ENCODE measurements at places on chromosomes 12 and 14.
A peak's percentile ranks its signal among the peaks of the same experiment; 100 is the strongest.

- DNase-seq, result no peak
Observed at GRCh38 chr14:69542311-69542710, 32.4 kb downstream of the CCDC177 start.

- no peak for DNase-seq
Observed at GRCh38 chr12:26496170-26496569, 300.8 kb downstream of the SSPN start.

DNA sequence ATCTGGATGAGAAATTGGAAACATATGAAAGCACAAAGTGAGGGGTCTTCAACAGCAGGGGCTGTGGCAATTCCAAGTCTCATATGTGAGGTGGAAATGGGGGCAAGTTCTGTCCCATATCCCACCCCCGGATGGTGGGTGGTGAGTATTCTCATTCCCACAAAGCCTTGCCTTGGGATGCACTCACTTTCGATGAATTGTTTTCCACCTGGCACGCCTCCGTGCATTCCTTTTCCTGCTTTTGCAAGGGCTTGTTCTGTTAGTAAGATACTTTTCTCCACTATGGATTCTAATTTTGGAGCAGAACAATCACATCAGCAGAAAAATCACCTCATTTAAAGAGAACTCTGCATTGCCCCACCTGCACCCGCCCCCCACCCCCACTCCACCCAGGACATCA is 3.1 kb downstream of the LACRT start:
- no peak for DNase-seq

- no peak for DNase-seq
Observed at GRCh38 chr12:26030371-26030770, 71.9 kb downstream of the RASSF8 start.

DNA sequence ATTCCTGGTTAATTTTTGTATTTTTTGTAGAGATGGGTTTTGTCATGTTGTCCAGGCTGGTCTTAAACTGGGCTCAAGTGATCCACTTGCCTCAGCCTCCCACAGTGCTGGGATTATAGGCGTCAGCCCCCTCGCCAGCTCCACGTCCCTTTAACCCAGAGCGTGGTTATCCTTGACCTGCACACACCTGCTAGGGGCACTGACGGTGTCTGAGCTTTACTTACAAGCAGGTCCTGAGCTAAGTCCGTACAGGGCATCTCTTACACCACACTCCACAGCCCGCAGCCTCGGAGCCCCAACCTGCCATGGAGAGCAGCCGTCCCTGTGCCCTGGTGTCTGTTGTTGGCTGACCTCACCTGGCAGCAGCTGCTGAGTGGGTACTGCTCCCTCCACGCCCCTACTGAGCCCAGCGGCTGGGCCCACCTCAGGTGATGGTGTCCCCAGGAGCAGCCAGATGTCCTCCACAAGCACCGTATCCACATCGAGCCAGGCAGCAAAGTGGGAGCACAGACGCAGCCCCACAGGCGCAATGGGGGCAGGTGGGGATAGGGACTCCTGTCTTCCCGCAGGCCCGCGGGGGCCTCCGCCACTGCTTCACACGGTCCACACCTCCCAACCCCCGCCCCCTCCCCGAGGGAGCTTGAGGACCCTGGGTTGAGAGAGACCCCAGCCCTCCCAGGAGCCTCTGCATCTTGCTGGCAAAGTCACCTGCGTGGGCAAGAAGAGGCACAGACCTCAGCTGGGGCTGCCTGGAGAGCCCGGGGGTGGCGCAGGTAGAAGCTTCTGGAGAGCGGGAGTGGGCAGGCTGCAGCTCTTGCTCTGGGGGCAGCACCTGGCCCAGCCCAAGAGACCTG is 325.4 kb upstream of the SFSWAP start:
- DNase-seq, result no peak

- no peak for DNase-seq
Observed at GRCh38 chr12:8559676-8560075, 19.0 kb upstream of the CLEC4E start.

DNA sequence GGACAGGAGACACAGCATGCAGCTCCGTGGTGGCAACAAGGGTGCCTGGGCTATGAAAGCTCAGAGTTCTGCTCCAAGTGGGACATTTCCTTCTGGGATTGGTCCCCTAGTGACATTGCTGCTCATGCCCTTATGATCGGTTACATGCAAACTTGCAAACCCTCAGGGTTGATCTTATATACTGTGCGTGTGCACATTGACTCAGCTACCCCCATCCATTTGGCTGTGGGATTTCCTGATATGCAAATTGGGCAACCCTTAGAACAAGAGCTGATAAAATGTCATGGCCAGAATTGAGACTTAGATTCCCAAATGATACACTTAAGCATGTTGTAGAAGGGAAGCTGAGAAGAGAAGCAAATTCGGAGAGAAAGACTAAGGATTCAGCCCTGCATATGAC is 72.8 kb upstream of the BDKRB2 start:
- no peak for DNase-seq

DNA sequence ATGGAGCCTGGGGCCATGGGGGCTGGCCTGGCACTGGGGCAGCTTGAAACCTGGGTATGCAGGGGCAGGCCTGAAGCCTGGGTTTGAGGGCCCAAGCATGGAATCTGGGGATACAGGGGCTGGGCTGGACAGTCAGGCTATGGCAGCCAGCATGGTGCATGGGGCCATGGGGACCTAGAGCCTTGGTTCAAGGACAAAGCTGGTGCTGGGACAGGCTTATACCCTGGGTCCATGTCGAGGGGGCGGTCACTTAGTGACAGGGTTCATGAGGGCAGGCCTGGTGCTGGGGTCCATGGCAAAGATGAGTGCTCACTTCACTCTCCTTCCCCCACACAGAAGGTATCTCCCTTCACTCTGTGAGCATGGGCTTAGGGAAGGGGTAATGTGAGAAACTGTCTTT is 116.2 kb downstream of the BBS10 start:
- DNase-seq, result no peak

DNA sequence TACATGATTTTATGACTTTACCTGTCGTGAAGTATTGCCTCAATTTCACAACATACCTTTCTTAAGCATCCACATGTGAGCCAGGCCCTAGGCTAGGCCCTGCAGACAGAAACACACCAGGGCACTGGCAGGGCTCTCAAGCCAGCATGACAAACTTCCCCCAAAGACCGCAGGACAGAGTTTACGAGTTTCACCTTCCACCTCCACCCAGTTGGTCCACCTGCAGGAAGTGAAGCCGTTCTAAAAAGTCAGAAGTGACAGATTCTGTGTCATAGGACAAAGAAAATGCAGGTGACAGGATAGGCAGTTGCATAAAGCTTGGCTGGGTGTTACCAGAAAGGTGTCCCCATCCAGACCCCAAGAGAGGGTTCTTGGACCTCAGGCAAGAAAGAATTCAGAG is 382.3 kb downstream of the PCNX1 start:
- DNase-seq, result no peak

- no peak for DNase-seq
Observed at GRCh38 chr12:104637604-104638003, 180.9 kb downstream of the CHST11 start.

- DNase-seq, result no peak
Observed at GRCh38 chr12:95085612-95086011, 12.2 kb upstream of the NR2C1 start.

DNA sequence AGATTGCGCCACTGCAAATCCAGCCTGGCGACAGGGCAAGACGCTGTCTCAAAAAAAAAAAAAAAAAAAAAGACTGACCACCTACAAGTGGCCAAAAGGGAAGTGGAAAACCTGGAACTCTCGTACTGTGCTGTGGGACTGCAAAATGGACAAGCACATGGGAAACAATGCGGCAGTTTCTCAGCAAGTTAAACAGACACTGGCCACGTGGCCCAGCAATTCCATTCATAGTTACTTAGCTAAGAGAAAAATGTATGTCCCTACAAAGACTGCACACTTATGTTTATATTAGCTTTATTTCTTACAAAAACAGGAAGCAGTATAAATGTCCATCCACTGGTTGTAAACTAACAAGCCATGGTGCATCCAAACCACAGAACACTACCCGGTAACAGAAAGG is 5.6 kb downstream of the CHFR start:
- DNase-seq, result no peak

- peak; percentile 44 for DNase-seq
Observed at GRCh38 chr12:51217968-51218606, at the start of gene POU6F1. Gene POU6F1, minus strand, starts transcription at chr12:51218062. Its CDS starts 11,226 bp downstream, at chr12:51206836.

GRCh38 chr12:60257063-60257462 is 661.2 kb downstream of the SLC16A7 start:
- no peak for DNase-seq

GRCh38 chr14:25521616-25522015 is 471.7 kb upstream of the STXBP6 start:
- no peak for DNase-seq

DNA sequence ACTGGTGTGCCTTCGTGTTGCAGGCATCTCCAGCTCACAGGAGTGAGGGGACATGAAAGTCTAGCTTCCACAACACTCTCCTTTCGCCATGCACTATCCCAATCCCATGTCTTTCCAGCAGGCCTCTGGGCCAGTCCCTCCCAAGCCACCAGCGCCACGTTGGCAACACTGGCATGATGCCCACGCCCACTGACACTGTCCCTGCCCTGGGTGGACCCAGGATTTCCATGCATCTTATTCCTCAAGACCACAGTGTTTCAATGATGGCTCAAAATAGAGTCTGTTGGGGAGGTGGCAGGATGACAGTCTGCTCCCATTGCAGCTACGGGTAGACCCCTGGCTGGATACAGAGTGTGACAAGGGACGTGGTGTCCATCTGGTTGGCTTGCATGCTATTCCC is 2.3 kb downstream of the SP7 start:
- DNase-seq, result no peak

GRCh38 chr12:62711631-62712241 is 223.2 kb downstream of the PPM1H start:
- DNase-seq, result no peak

DNA sequence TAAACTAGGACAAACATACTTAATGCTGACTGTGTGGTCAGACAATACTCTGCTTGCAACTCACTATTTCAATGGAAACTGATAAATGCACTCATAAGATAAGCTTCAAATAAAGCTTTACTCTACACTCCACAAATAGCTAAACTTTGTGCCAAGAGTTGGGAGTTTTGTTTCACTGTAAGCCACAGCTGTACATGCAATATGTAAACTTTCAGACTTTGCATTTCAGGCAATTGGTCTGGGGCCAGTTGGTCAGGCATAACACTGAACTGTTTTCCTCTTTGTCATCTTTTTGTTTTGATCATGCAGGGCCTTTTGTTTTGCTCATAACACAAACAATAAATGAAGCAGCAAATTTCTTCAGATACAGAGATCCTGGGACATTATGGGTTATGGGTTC is 426.2 kb downstream of the IPO8 start:
- DNase-seq, result no peak

GRCh38 chr12:22357531-22357930 is 23.0 kb upstream of the ST8SIA1 start:
- no peak for DNase-seq

DNA sequence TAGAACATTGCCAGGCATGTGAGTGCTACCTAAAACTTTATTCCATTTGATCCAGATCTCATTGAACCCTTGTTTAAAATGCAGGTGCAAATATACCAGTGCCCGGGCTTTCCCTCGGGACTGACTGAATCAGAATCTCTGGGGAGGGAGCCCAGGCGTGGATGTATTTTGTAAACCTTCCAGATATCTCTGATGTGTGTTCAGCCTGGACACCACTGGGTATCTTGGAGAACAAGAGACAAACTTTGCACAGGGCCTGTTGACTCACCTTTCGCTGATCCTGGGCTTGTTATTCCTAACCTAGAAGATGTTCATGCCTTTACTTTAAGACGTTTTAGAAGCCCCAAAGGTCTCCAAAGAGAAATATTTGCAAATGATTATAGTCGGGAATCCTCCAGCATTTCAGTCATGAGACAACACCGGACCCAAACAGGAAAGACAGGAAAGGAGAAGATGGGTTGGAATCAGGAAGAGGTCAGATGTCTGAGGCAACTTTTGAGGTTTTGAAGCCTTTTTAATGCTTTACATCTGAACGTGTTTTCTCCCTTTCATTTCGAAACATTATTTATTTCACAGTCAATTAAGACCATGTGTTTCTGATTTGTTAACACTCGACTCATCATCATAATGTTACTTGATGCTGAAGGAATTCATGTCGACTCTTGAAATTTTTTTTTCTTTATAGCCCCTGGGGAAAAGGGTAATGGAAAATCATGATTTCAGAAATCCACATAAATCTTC is 118.6 kb downstream of the PLXNC1 start:
- DNase-seq, result no peak

GRCh38 chr12:608413-608812 is 54.8 kb downstream of the NINJ2 start:
- DNase-seq, result no peak

GRCh38 chr14:69921052-69921451 is 41.8 kb downstream of the SMOC1 start:
- DNase-seq, result no peak

GRCh38 chr12:75525263-75525662 is 13.9 kb upstream of the KRR1 start:
- DNase-seq, result no peak

DNA sequence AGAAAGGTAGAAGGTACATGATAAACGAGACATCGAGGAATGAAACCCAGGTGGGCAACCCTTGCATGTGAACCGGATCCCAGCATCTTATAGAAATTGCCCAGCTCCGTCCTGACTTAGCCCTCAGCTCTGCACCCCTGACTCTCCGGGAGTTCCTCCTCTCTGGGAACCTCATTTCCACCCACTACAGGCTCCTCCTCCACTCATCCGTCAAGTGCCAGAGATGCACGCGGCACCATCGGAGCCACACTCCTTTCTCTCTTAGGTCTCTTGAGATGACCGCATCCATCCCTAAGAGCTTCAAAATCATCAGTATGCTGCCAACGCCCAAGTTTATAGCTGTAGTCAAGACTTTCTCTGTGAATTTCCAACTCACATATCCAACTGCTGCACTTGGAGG is 84.7 kb downstream of the TTC7B start:
- no peak for DNase-seq

- DNase-seq, result no peak
Observed at GRCh38 chr14:75434138-75434889, 6.5 kb downstream of the JDP2 start.

DNA sequence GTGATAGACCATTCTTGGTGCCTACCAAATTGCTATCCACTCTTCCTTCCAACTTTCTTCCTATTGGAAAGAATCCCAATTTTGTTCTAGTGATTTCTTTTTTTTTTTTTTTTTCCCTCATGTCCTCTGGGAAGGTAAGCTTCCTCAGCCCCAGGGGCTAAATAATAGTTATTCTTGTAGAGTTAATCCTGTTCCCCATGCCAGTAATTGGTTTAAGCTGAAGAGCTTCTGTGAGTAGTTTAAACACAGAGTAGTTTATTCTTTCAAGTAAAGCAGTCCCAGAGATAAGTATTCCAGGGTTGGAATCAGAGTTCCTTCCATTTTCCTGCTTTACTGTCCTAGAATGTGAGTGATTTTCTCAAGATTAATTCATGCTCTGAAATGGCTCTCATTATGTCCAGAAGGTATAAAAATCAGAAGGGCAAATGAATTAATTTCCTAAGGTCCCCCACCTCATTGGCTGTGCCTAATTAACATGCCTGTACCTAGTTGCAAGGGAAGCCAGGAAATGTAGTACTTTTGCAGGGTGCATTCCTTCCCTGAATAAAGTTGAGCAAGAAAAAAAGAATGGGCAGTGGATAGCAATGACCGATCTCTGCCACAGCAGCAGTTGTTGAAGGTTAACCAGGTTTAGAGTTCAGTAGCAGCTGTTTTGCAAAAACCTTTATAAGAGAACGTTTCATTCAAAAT is 97.8 kb downstream of the PLEKHA5 start:
- no peak for DNase-seq

Measured in stimulated activated CD8-positive, alpha-beta memory T cell treated with anti-CD3 and anti-CD28 coated beads, Interleukin-2, amount 100 ng/mL, for 1 hour (primary cell).